ENCODE measurements at places on chromosomes 3 and 15.

DNA sequence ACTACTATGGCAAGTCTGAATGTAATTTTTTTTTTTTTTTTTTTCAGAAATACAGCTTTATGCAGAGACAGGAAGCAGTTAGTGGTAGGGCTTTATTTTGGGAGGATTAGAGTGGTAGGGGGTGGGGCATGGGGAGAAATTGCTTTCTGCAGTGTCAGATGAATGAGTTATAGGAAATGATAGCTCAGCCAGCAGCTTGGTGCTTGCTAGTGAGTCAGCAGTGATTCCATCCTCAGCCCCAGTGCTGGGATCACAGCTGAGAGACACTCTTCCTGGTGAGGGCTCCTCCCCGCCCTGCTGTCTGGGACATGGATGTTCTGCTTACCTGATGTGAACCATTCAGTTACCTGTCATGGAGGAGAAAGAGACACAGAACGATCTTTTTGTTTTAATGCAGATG, 39.6 kb downstream of the SEMA6D start:
- peak; percentile 77 for DNase-seq

- peak; percentile 37 for DNase-seq
Observed at GRCh38 chr3:24185738-24186384, 240.8 kb downstream of the NR1D2 start.

GRCh38 chr15:35838424-35839111, 292.6 kb upstream of the DPH6 start:
- no peak for DNase-seq

DNA sequence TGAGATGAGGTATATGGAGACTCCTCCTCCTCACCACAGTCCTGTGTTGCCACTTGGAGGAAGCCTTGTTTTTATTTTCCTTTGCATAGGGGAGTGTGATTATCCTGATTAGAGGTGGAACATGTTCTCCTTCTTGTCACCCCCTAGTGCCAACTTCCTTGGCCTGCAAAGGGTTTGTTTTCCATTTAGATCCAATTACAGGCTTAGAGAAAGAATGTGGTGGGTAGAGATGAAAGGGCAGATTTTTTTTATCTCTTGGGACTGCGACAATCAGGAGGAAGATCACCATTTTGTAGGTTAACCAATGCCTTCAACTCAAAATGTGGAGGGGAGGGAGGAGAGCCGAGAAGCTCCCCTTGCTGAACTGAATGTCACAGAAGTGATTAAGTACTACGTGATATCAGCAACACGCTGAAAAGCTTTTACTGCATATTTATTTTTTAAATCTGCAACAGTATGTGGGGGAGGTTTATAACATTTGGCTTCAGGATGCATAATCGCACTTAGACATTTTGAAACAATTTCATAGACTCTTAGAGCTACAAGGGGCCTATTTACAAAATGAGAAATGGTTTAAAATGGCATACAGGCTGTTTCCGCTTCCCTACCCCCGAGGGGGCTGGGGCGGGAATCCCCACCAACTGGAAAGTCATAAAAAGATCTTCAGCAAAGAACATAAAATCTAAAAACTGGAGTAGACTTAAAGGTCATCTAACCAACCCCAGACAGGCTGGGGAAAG, 2.4 kb downstream of the LMCD1 start:
- no peak for DNase-seq

GRCh38 chr3:13846238-13846637, 33.6 kb downstream of the WNT7A start:
- no peak for DNase-seq

DNA sequence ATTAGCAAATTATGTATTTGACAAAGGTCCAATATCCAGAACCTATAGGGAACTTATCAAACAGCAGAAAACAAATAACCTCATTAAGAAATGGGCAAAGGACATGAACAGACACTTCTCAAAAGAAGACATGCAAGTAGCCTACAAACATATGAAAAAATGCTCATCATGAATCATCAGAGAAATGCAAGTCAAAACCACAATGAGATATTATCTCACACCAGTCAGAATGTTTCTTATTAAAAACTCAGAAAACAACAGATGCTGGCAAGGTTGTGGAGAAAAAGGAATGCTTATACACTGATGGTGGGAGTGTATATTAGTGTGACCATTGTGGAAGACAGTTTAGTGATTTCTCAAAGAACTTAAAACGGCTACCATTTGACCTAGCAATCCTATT, 116.1 kb upstream of the CRBN start:
- peak; percentile 1 for DNase-seq

- DNase-seq, result no peak
Observed at GRCh38 chr3:197936819-197937384, 13.1 kb upstream of the RPL35A start.

DNA sequence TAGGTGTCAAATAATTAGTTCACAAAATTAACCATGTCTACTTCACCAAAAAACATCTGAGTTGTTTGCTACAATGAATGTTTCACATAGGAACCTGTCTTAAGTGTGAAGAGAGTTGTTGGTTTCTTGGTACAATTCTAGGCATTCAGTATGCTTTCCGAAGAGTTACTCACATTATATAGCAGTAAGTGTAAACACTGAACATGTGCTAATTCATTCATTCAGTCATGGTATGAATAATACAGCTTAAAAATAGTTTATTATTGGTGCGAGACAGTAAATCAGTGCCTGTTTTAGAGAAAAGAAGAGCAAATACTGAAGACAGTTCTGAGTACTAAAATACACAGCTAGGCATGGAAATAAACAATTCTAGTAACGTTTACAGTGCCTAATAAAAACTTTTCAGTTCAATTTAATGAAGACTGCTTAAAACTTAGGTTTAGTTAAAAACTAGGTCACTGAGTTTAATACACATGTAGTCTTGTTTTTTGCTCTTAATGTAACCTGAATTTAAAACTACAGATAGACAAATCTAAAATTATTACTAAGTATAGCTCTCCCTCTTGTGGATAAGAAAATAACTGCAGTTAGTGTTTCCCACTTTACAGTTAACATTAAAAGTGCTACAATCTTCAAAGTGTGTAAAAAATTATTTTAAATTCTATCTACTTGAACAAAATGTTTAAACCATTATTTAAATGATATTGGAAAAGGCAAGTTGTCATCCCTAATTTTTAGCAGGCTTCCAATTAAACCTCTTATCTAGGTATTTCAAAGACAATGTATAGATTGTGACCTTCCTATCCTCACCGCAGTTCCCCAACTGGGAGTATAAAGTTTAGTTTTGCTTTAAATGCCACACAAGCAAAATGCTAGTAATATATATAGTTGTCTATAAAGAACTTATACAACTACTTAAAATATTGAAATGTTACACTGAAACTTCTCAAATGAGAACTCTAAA, 20.1 kb upstream of the ZCWPW2 start:
- DNase-seq, result no peak

DNA sequence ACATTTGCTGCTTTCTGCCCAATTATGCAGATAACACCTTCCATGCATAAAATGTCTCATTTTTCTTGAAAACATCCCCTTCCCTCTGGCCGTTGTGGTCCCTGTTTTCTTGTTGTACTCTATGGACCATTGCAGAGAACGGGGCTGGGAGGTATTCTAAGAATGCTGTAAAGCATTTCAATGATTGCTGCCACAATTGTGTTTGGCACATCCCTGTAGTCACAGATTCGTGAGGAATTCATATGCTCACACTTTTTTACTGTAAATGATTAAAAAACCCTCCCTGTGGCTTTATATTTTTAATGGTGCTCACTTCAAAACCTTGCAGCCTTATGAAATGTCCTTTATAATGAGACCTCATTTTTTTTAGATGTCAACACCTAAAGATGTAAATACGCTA, 207.2 kb upstream of the GBE1 start:
- DNase-seq, result no peak

GRCh38 chr15:63112871-63113270, 8.8 kb upstream of the LACTB start:
- DNase-seq, result no peak

GRCh38 chr3:184029443-184029842, 2.1 kb upstream of the HTR3D start:
- no peak for DNase-seq

- no peak for DNase-seq
Observed at GRCh38 chr3:186225603-186226002, 116.7 kb upstream of the ETV5 start.

- no peak for DNase-seq
Observed at GRCh38 chr15:38605744-38606143, 41.1 kb upstream of the RASGRP1 start.

DNA sequence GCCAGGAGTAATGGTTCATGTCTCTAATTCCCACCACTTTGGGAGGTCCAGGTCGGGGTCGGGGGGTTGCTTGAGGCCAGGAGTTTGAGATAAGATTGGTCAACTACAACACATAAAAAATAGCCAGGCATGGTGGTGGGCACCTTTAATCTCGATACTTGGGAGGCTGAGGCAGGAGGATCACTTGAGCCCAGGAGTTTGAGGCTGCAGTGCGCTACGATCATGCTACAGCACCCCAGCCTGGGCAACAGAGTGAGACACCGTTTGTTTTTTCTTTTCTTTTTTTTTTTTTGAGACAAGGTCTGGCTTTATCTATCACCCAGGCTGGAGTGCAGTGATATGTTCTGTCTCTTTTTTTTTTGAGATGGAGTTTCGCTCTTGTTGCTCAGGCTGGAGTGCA, 1.3 kb upstream of the VPS33B start:
- no peak for DNase-seq

DNA sequence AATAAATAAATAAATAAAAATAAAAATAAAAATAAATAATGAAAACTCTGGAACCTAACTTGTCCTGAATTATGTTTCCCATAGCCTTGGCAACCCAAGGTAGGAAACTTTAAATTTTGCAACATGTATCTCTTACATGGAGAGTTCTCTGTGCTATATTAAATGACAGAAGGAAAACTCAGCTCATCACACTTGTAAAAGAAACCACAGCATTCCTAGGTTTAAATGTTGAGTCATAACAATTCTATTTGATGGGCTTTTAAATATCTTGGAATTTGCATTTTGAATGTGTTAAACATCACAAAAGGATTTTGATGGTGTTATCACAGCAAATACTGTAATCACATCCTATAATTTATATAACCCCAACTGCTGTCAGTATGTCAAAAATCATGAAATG, 144.2 kb downstream of the LRTM1 start:
- peak; percentile 11 for DNase-seq

DNA sequence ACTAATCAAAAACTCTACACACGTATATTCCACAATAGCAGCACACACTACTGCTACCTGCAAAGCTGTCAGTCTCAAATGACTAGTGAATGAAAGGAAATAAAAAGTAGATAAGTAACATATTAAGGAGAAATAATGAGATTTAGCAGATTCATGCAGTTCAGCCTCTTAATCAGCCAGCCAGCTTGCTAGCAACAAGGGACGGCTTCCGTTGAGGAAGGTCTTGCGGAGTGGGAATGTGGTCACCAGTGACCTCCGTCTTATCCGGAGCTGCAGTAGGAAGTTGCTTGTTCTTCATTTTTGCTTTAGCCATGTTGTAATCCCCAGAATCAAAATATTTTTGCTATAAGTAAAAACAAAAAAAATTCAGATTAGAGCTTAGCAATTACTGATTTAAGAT, 17.1 kb downstream of the ARPP19 start:
- DNase-seq, result no peak

- DNase-seq, result no peak
Observed at GRCh38 chr3:49362561-49362960, 4.4 kb upstream of the GPX1 start.

DNA sequence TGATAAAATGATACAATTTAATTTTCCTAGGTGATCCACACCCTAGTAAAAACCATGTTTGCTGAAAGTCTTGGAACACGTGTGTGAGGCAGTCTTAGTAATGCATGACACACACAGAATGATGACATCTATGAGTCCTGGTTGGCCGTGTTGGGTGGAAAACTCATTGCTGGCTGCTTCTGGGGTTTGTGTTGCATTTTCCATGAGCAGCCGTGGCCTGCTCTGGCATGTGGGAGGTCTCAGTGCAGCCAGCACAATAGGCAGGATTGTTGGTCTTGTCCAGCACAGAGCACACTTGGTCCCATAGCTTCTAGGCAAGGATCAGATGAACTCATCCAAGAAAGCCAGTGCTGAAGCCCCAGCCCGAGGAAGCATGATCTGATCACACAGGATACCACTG, 172.8 kb upstream of the UBE3A start:
- no peak for DNase-seq

- no peak for DNase-seq
Observed at GRCh38 chr15:69909719-69910444, 187.8 kb downstream of the TLE3 start.

DNA sequence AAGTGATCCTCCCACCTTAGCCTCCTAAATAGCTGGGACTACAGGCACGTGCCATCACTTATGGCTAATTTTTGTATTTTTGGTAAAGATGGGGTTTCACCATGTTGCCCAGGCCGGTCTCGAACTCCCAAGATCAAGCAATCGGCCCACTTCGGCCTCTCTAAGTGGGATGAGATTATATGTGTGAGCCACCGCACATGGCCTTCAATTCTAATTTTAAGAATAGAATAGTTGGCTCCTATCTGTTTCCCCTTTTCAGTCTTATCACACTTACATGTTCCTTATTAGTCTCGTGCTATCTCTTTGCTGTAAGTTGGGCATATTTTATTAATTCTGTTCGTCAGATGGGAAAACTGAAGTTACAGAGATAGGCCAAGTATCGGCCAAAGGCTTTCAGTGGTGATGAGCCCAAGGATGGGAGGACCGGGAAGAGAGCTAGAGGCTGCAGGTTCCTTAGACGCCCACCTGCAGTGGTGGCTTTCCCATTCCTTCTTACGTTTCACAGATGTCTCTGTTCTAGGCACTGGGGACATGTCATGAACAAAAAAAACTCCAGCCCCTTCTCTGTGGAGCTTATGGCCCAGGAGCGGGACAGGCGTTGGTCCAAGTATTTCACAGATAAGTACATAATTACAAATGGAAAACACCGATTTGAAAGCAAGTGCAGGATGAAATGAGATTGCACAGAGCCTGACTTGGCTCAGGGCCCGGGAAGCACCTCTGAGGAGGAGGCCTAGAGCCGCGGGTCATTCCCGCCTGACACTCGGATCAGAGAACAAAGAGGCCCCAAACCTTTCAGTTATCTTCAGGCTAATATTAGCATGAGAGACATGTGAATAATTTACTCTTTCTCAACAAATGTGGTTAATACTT, 91.1 kb upstream of the KLF13 start:
- no peak for DNase-seq

Measured in foreskin keratinocyte (primary cell).